Peyer's patch (tissue), 4 donors: ENCODE measurements at places on chromosomes 3 and 15. TPM values are rescaled to one million over a fixed set of nuclear protein-coding genes. Genes with fewer than 3 reads are reported as not detected.

IL17RE gene
- total RNA-seq = 11.6 TPM

RGMA gene
- 18.8 TPM for total RNA-seq

DNA sequence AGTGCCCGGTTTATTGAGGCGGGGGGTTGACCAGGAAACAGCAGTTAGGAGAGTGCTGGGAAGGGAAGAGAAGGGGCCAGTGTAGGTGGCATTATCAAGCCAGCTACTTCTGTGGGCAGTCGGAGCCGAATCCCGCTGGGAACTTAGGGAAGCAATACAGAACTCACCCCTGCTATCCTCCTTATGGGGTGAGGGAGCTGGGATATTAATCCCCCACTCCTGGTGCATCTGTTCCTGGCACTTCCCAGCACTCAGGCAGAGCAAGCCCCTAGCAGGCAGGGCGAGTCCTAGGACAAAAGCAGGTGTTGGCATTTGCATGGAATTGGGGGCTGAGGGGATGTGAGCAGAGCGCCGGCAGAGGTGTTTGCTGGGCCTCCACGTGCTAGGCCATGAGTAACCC, 48.6 kb downstream of the SMAD6 start:
- H3K4me1 ChIP-seq = no peaks in the 10 kb centered on the region
- H3K27me3 ChIP-seq = no peaks in the 10 kb centered on the region
- no peaks in the 10 kb centered on the region for H3K36me3 ChIP-seq
- peak; percentile 30 for DNase-seq

GRCh38 chr3:25843332-25843731, 53.4 kb downstream of the OXSM start:
- no peak overlapping the region for H3K4me3 ChIP-seq
- DNase-seq = no peak
- no peaks in the 10 kb centered on the region for H3K4me1 ChIP-seq
- no peaks in the 10 kb centered on the region for H3K27me3 ChIP-seq
- H3K36me3 ChIP-seq = no peaks in the 10 kb centered on the region
